ENCODE measurements at places on chromosomes 1 and 21.

- DNase-seq, result no peak
Observed at GRCh38 chr21:15692711-15693110, 37.1 kb upstream of the USP25 start.

GRCh38 chr1:15620155-15620545, 2.9 kb downstream of the DDI2 start:
- DNase-seq, result peak; percentile 66

DNA sequence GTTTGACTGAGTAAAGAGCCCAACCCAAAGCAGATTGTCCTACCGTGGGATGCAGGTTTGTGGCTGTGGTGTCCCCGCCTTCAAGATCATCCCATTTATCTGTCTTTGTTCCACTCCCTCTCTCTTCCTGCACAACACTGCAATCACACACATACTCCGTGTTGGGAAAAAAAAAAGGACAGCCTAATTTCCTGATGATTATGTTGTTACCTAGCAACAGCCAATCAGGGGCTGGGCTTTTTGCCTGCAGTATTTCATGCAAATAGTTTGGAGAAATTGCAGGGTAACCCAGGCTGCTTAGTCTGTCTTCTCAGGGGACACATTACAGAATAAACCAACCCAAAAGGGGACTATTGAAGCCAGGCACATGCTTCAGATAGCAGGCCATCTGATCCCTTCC, 38.3 kb downstream of the PHC2 start:
- DNase-seq, result peak; percentile 47

GRCh38 chr1:84584126-84584525, 9.9 kb upstream of the CTBS start:
- no peak for DNase-seq

DNA sequence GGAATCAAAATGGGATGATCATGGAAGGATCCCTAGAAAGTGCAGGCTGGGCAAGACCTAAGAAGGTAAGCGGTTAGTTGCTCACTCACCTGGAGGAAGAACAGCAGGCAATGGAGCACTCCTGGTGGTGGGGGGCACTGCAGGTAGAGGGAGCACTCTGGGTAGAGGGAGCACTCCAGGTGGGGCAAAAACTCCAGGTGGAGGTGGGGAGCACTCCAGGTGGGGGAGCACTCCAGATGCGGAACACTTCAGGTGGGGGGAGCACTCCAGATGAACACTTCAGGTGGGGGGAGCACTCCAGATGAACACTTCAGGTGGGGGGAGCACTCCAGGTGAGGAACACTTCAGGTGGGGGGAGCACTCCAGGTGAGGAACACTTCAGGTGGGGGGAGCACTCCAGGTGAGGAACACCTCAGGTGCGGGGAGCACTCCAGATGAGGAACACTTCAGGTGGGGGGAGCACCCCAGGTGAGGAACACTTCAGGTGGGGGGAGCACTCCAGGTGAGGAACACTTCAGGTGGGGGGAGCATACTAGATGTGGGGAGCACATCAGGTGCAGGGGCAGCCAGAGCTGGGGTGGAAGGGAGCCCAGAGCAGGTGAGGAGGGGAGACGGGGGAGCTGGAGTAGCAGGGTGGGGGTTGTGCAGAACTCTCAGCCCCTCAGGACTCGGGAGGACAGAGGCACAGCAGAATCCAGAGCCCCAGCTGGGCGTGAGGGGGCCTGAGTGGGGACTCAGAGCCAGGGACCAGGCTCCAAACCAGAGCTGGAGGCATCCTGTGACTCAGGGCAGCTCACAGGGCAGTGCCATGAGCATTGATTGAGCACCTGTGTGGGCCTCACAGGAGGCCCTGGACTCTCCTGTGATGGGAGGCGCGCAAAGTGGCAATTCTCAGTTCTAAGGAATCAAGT, 37.7 kb upstream of the COL6A1 start:
- no peak for DNase-seq

DNA sequence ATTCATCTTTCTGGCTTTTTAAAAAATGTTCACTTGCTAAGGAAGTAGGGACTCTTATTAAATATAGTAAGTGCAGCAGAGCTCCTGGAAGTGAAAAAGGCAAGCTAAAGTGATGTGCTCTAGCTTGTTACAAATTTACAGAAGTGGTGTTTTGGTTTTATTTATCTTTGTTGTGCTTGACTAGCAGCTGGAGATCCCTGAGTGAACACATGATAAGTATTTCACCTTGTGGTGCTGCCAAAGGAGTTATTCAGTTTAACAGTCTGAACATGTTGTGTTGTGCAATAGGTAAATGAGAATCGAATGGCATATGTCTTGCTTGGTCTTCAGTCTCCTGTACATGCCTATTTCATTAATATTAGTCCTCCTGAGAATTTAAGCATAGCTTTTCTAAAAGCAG, 315.7 kb downstream of the TPR start:
- peak; percentile 74 for DNase-seq

All from fibroblast of mammary gland (primary cell).